ENCODE measurements at places on chromosomes 2 and 18. TPM values are rescaled to one million over a fixed set of nuclear protein-coding genes. Genes with fewer than 3 reads are reported as not detected.

The ACKR3 gene
- 26.0 TPM for total RNA-seq

The ASB18 gene
- total RNA-seq: not detected

The SERPINB13 gene
- total RNA-seq: not detected

The ALPI gene
- not detected for total RNA-seq

The CPSF3 gene
- 51.9 TPM for total RNA-seq

The HNMT gene
- total RNA-seq: 4.4 TPM

The CYP26B1 gene
- total RNA-seq: 1.2 TPM

The SEPTIN2 gene
- total RNA-seq: 653 TPM

The SOX11 gene
- total RNA-seq: under 0.01 TPM

The RAB17 gene
- total RNA-seq: 6.8 TPM

The EVX2 gene
- total RNA-seq: not detected

The BZW1 gene
- 553 TPM for total RNA-seq

The UGT1A10 gene
- total RNA-seq: not detected

The NAT8 gene
- not detected for total RNA-seq

The CHST9 gene
- total RNA-seq: not detected

The POTEC gene
- total RNA-seq: not detected

The MROH2A gene
- not detected for total RNA-seq

The IL1RL1 gene
- total RNA-seq: 3.3 TPM

The G6PC2 gene
- not detected for total RNA-seq

The ZNF385B gene
- not detected for total RNA-seq

The GALNT3 gene
- not detected for total RNA-seq

The SLC5A7 gene
- not detected for total RNA-seq

The CCDC74B gene
- total RNA-seq: 0.94 TPM

The DUSP11 gene
- total RNA-seq: 20.5 TPM

The LYG2 gene
- total RNA-seq: not detected

The ACVR1C gene
- total RNA-seq: not detected

The EPHA4 gene
- total RNA-seq: 10.4 TPM

The ZEB2 gene
- total RNA-seq: 9.8 TPM

The CTAGE1 gene
- total RNA-seq: not detected

The OTX1 gene
- not detected for total RNA-seq

The TEKT4 gene
- total RNA-seq: not detected

The TRMT61B gene
- total RNA-seq: 13.5 TPM

The GEN1 gene
- total RNA-seq: 13.8 TPM

The POTEJ gene
- total RNA-seq: 0.16 TPM

The HOXD4 gene
- 2.1 TPM for total RNA-seq

The KCNIP3 gene
- total RNA-seq: under 0.01 TPM

The VAMP8 gene
- total RNA-seq: 6.2 TPM

The FECH gene
- total RNA-seq: 15.4 TPM

The ADAM17 gene
- total RNA-seq: 44.2 TPM

The SCN2A gene
- total RNA-seq: under 0.01 TPM

The VRK2 gene
- 29.1 TPM for total RNA-seq

The AMMECR1L gene
- total RNA-seq: 24.2 TPM

The CROCC2 gene
- total RNA-seq: not detected

The DCDC2C gene
- not detected for total RNA-seq
